ENCODE measurements at places on chromosomes 6 and 20.

- DNase-seq, result no peak
These were observed 37.0 kb downstream of the MC3R start for GRCh38 chr20:56285496-56285895.

GRCh38 chr6:169035385-169036240 lies 218.0 kb downstream of the THBS2 start:
- DNase-seq, result no peak

- DNase-seq, result no peak
These were observed 192.3 kb upstream of the MANEA start for GRCh38 chr6:95384988-95385387.

- no peak for DNase-seq
These were observed 368.5 kb downstream of the TBC1D32 start for GRCh38 chr6:120965814-120966213.

- no peak for DNase-seq
These were observed 9.6 kb downstream of the HRH3 start for GRCh38 chr20:62210496-62210855.

GRCh38 chr6:75418233-75418632 lies 75.4 kb downstream of the FILIP1 start:
- DNase-seq, result no peak

GRCh38 chr6:28922004-28922820 lies 1.6 kb downstream of the TRIM27 start:
- no peak for DNase-seq
